Stimulated activated CD4-positive, alpha-beta T cell treated with anti-CD3 and anti-CD28 coated beads, Interleukin-1b, Interleukin-23, amount 100 ng/mL, for 24 hours (primary cell): ENCODE measurements at places on chromosomes 1 and 21.

DNA sequence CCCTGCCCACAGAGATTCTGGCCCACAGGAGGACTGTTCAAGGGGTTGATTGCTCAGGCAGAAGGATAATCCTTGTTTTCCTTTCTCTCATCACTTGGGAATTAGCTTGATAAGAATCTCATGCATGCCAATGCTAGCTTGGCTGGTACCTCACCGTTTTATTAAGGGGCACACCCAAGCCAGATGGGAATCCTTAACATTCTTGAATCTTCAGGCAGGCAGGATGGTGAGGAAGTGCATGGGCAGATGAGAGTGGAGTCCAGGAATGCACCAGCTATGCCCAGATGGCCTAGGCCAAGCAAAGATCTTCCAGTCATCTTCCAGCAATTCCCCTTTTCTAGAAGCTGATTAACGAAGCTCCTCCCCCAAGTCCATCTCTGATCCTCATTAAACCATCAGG lies 4.1 kb upstream of the LCE7A start:
- DNase-seq, result no peak

DNA sequence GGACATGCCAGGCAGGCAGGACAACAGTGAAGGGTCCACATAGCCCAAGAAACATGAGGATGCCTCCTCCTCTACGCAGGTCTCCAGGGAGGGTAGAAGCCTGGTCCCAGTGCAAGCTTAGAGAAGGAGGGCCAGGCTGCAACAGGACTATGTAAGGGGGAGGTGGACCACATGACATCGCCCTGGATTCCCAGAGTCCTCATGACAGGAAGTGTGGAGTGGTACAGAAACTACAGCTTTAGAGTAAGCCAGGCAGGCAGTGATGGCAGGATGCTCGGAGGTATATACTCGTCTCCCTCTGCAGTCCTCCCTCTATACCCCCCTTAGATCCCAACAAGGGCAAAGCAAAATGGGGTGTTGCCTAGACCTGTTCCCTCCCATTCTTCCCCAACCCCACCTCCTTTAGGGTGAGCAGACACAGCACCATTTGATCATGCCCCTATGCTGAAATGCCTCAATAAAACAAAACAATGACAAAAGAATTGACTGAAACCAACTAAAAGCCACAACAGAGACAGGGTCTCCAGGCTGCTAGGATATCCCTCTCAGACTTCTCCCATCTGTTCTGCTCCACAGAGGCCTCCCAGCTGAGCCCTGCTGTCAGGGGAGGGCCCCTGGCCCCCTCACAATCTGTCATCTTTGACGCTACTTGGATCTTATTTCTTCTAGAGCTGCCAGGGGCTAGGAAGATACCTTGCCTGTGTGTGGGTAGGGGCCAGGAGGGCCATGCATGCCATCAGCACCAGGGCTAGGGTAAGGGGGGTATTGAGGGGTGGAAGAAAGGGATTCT lies 13.1 kb downstream of the FAM78B start:
- DNase-seq, result no peak

GRCh38 chr21:37380349-37381323 lies 14.1 kb downstream of the DYRK1A start:
- DNase-seq, result no peak

GRCh38 chr1:153795934-153796785 lies 21.0 kb downstream of the SLC27A3 start:
- no peak for DNase-seq

GRCh38 chr1:224544346-224545110 lies 71.6 kb upstream of the CNIH3 start:
- DNase-seq, result no peak

DNA sequence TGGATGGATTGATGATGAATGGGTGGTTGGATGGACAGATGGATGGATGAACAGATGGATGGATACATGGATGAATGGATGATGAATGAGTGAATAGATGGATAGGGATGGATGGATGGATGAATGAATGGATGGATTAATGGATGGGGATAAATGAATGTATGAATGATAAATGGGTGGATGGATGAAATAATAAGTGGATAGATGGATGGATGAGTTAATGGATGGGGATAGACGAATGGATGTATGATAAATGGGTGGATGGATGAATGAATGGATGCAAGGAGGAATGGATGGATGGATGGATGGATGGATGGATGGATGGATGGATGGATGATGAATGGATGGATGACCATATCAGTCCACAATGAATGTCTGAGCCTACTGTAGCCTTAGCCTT lies 381.9 kb downstream of the SETD4 start:
- DNase-seq, result no peak

- no peak for DNase-seq
Observed at GRCh38 chr1:21919520-21919919, 17.6 kb downstream of the HSPG2 start.

DNA sequence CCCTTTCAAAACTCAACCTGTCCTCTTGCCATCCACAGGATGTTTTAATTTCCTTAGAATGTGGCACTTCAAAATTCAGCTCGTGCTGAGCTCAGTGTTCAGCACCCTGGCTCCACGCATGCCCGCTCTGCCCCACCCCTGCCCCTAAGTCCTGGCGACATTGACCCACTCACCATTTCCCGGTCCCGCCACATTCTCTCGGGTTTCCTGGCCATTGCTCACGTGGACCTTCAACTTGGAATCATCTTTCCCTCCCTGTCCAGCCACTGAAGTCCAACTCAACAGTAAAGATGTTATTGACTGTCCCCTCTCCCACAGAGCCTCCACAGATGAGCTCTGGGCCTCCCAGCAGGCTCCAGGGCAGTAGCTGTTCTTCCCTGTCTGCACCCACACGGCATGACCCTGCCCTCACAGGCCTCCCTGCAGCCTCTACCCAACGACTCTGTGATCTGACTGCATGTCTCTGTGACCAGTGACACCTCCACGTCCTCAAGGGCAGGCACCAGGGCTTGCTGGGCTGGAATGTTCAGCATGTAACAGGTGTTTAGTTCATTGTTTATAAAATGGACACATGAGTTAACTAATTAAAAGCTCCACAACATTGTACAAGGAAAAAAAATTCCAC lies 53.8 kb downstream of the ITPKB start:
- no peak for DNase-seq

GRCh38 chr1:163084330-163084729 lies 15.2 kb downstream of the RGS4 start:
- DNase-seq, result no peak

GRCh38 chr21:36461918-36462486 lies 17.9 kb downstream of the CLDN14 start:
- no peak for DNase-seq

DNA sequence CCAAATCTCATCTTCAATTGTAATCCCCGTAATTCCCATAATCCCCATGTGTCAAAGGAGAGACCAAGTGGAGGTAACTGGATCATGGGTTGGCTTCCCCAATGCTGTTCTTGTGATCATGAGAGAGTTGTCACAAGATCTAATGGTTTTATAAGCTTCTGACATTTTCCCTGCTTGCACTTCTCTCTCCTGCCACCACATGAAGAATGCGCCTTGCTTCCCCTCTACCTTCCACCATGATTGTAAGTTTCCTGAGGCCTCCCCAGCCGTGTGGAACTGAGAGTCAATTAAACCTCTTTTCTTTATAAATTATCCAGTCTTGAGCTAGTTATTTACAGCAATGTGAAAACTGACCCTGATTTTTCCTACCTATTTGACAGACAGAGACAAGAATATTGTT lies 162.5 kb upstream of the SYT6 start:
- no peak for DNase-seq

DNA sequence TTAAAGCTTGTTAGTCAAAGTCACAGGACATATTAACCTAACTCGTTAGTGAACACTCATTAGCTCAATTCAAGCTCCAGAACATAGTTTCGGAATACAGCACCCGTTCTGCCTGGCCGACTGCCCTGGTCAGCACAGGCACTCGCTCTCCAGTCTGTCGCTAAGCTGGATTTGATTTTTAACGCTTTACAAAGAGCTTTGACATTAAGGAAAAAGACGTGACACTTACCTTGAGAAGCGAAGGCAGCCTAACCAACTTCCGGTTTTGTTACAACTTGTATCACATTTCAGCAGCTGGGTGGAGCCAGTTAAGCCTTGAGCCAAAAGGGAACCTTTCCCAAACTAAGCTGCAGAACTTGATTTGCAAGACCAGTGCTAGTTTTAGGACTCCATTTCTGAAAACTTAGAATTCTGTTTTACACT lies at the start of gene FRRS1:
Gene FRRS1 (minus strand): TSS at position 258 of the 423 bp plus-strand sequence. CDS start 17,867 bp downstream, outside the sequence.
- DNase-seq, result peak; percentile 4

- DNase-seq, result no peak
Observed at GRCh38 chr1:103514920-103515503, 10.5 kb upstream of the RNPC3 start.

DNA sequence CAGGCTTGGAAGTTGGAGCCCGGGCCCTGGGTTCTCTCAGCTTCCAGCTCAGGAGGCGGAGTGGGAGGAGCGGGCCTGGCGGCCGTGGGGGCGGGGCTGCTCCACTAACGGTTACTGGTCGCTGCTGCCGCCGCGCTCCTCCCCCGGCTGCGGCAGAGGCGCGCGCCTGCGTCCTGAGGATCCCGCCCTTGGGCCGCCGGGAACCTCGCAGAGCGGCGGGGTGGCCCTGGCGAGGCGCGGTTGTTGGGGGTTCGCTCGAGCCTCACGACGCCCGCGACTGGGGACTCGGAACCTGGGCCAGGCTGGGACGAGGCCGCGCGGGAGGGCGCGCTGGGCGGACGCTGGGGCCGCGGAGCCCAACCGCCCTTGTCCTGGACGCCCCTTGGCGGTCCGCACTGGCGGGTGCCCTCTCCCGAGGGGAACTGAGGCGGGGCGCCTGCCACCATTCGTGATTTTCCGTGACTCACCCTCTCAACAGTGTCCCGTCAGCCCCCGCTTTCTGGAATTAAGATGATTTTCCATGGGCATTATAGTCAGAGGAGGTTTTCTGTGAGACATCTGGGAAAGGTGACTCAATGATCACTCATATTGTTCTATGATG lies 34.1 kb downstream of the OR2G3 start:
- DNase-seq, result peak; percentile 25

DNA sequence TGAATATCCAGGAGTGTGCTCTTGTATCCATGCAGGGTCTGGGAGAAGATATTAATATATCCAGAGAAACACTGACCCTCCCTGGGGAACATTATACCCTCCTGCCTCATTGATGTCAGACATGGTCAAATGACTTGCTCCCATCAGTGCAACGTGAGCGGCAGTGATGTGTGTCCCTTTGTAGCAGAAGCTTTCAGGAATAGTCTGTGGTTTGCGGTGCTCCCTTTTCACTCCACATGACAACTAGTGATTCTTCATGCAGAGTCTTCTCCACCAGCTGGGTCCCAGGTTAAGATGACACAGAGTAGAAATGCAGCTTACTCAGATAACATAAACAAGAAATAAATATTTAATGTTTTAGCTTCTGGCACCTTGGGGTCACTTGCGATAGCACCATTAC lies 31.9 kb upstream of the LYPD8 start:
- DNase-seq, result no peak

GRCh38 chr1:7315946-7316345 lies 455.1 kb upstream of the VAMP3 start:
- DNase-seq, result no peak

DNA sequence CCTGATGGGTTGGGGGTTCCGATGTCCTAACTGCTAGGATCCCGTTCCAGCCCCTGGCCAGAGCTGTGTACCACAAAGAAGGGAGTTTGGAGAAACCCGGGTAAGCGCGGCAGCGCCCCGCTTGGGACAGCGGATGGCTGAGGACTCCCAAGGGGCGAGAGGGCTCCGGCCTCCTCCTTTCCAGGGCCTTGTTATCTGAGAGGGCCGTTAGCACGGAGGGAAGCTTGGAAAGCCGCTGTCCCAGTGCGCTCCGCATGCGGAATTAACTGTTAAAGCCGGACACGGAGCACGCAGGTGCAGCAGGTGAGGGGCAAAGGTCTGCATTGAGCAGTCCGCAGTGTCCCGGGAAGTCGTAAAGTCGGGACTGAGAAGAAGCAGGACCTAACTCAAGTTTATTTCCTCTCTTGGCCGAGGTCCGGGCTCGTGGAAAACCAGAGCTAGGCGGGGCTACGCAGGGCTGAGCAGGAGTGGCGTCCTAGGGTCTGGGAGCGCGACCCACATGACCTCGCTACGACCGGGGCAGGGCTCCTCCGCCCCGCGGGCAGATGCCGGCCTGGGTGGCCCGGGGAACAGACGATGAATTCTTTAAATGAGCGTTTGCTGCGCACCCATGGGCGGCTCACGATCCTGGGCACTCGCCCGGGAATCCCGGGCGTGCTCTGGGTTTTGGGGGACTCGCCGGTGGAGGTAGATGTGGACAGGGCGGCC lies 4.5 kb downstream of the LHX4 start:
- DNase-seq, result no peak

- no peak for DNase-seq
Observed at GRCh38 chr1:230195199-230195598, 128.2 kb downstream of the GALNT2 start.

DNA sequence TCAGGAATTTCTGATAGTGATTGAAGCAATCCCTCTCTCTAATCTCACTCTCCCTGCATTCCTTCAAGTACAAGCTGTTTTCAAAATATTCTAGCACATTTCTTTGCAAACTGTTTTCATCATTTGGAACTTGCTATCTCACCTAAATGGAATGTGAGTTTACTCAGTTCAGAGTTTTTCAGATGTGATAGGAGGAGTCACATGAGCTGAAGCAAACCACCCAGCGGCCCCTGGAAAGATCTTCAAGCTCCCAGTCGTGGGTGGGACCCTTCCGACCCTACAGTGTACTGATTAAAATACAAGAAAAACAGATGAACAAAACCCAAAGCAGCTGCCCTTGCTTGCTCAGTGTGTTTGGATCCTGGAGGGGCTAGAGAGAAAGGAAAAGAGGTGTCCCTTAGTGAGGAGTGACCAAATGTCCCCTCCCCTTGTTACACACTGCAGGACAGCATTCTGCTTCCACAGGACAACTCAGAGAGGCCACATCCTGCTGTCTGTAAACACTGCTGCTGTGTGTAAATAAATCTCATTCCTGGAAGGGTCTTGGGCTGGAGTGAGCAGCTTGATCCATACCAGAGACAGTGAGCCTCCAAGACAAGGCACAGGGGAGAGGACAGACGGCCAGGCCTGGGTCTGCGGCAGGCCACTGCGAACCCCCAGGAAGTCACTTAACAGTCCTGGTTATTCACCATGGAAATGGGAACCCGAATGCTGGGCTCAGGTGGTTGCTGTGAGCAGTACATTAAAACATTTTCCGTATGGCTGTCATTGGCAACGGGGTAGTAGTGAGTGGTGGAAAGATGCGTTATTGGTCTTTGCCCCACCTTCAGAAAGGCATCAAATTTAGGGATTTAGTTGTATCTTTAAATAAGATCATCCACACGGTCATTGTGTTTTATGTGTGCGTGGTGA lies 229.2 kb downstream of the RHOU start:
- DNase-seq, result no peak
